Stimulated activated CD8-positive, alpha-beta memory T cell treated with anti-CD3 and anti-CD28 coated beads, Interleukin-15, amount 100 ng/mL, for 24 hours (primary cell): ENCODE measurements at places on chromosomes 2 and 18.

DNA sequence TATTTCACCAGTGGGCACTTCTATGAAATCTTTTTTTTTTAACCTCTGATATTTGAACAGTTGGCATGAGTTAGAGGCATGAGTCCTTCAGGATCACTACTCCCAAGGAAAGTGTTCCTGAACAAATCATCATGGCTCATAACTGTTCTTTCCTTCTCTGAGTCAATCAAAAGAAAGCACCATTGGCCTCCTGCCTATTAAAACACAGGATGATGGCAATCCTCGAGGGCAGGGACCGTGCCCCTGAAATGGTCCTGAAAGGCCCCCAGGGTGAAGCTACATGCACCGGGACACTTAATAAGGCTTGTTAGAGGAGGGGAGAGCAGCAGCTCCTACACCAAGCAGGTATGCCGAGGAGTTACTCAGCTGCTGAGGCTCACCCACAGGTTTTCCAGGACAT lies 43.5 kb downstream of the SLC14A2 start:
- no peak for DNase-seq

DNA sequence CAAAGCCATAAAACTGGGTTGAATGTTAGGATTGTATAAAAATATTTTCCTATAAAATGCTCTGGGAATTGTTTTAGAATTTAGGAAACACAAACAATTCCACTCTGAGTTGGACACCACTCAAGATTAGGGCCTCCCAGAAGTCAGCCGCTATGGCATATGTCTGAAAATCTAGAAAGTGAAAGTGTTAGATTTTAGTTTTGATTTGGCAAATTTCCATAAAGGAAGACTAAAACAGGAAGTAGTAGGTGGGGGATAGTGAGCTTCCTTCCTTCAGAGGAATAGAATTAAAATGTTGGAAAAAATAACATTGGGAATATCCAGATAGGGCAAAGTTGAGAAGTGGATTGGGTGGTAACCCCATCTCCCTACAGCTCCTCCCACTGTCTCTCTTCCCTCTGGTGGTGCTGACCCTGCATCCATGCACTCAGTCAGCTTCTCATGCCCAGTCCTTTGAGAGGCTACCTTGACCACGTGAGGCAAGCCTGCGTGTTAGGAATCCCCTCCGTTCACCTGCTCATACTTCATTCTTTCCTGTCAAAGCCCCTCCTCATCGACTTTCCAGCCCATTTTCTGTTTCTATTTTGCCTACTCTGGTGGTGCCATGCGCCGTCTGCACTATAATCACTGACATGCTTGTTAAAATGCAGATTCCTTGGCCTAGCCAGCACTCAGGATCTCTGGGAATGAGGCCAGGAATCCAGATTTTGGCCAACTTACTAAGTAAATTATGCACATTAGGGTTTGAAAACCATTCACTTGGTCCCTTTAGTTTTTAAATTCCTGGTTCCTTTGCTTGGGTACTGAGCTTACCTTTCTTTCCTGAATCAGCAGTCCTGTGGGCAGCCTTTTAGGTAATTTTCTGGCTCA lies 83.5 kb downstream of the POLE4 start:
- DNase-seq: no peak

DNA sequence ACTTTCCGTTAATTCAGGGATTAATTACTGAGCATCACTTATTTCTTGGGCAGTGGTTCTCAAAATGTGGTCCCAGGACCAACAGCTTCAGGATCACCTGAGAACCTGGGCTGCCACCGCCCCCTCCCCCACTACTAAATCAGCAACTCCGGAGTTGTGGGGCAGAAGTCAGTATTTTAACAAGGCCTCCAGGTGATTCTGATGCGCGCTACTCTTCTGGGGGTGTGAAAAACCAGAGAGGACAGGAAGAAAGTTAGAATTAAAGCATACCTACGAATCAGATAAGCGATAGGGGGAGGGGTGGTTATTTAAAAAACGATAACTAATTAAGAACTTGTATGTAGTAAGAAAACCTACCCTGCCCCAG lies 319 bp downstream of the ZSCAN30 start:
- no peak for DNase-seq

DNA sequence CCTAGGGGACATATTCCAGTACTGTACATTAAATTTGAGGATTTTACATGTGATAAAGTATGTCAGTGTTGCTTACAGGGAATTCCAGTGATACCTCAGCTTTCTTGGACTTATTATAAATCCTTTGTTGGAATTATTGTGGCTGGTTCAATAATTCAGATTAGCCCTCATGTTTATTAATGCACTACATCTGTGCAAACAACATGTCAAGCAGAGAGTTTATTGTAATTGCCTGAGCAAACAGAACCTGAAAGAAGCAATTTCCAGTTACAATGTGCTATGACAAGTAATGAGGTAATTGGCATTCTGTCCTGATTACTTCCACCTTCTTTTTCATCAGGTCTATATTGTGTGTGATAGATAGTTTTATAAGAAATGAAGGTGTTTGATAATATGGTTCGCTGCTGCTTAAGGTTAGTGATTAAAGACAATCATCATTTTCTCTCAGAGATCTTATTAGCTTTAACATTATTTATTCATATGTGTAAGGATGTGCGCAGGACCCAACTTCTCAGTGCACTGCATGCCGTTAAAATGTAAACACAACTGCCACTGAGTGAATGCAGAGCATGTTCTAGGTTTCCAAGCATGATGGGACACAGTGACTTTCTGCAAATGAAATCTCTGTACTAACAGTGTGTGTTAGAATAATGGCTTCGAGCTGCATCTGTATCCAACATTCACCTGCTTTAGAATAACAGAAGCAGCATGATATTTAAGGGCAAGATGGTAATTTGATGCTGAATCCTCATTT lies 973.7 kb upstream of the POU3F3 start:
- no peak for DNase-seq

DNA sequence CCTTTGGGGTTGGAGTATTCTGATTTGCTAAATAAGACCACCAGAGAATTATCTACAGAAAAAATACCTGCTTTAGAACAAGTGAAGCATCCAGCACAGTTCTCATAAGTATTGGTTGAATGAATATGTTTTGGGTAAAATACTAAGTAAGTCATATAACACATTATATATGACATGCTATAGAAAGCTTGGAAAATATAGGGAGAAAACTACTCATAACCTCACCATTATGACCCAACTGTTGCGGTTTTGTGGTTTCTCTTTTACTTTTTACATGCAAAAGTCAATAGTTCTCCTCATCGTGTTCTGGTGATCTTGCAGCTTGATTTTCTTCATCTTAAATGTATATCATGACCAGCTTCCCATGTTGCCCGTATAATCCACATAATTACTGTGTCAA lies 66.2 kb downstream of the DIPK1C start:
- no peak for DNase-seq

DNA sequence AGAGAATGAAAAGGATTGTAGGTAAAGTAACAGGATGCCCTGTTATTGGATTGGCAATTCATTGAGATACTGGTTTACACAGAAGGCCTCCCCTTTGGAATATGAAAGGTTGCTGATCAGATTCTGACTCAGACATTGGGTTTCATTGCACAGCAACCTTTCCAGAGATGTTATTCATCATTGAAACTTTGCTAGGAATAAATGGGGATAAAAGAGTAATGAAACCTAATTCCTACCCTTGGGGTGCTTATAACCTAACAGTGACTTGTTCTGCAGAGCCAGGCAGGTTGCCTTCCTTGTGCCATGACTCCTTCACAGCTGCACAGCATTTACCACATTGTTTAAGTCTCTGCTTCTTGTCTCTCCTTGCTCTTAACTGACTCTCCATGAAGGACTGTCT lies 5.0 kb downstream of the NAB1 start:
- DNase-seq: no peak
